A172 (cell line): ENCODE measurements at places on chromosomes 7 and 10. TPM values are rescaled to one million over a fixed set of nuclear protein-coding genes. Genes with fewer than 3 reads are reported as not detected.

PPP1R17 gene
- total RNA-seq: not detected in 2 replicates

FOXP2 gene
- 0.12 and 0.14 TPM in 2 replicates for total RNA-seq

ASB13 gene
- 9.5 and 11.0 TPM in 2 replicates for total RNA-seq

CPED1 gene
- total RNA-seq: 18.0 and 18.4 TPM in 2 replicates

CNTNAP2 gene
- 0.07 TPM in 1 of 2 replicates, not detected in the other for total RNA-seq

ATRNL1 gene
- total RNA-seq: 11.4 and 15.2 TPM in 2 replicates

SPACDR gene
- total RNA-seq: 0.60 and 8.3 TPM in 2 replicates

MLLT10 gene
- total RNA-seq: 22.7 and 26.0 TPM in 2 replicates

PITX3 gene
- not detected in 2 replicates for total RNA-seq

CDC14C gene
- 0.09 TPM in 1 of 2 replicates, not detected in the other for total RNA-seq

ANKRD1 gene
- 705 and 1,018 TPM in 2 replicates for total RNA-seq

TMEM229A gene
- total RNA-seq: not detected in 2 replicates

LLCFC1 gene
- not detected in 2 replicates for total RNA-seq

ZNF467 gene
- not detected in 2 replicates for total RNA-seq

HABP2 gene
- not detected in 2 replicates for total RNA-seq

LRRN3 gene
- not detected in 2 replicates for total RNA-seq

LRRD1 gene
- not detected in 2 replicates for total RNA-seq

GBX1 gene
- 0.41 TPM in 1 of 2 replicates, not detected in the other for total RNA-seq

SPDYE8 gene
- not detected in 2 replicates for total RNA-seq

CACNA2D1 gene
- 0.24 TPM in 1 of 2 replicates, not detected in the other for total RNA-seq

CHST15 gene
- 2.4 and 2.5 TPM in 2 replicates for total RNA-seq

PTPRE gene
- total RNA-seq: 3.8 and 4.7 TPM in 2 replicates

FFAR4 gene
- not detected in 2 replicates for total RNA-seq
